ENCODE measurements at places on chromosomes 2 and 18.

DNA sequence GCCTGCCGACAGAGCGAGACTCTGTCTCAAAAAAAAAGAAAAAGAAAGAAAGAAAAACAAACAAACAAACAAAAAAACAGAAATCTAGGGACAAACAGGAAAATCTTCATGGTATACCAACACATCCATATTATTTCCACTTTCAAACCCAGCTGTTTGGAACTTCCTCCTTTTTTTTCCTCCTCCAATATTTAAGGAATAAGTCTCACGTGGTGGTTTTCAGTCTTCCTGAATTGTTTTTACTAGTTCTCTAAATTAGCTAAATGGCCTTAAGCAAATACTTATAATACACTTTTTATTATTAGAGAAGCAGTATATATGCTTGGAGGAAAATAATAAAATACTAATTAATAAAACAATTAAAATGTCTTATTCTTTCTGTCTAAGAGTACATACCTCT is 48.7 kb upstream of the GLS start:
- no peak overlapping the region for H3K4me3 ChIP-seq
- H3K27me3 ChIP-seq = no peaks in the 10 kb centered on the region
- H3K27ac ChIP-seq = no peak overlapping the region
- H3K36me3 ChIP-seq = no peaks in the 10 kb centered on the region
- DNase-seq = no peak
- H3K4me1 ChIP-seq = no peaks in the 10 kb centered on the region

- H3K27me3 ChIP-seq = no peaks in the 10 kb centered on the region
- peak overlapping the region; percentile 92 for H3K27ac ChIP-seq
- no peaks in the 10 kb centered on the region for H3K36me3 ChIP-seq
- peak; percentile 89 for DNase-seq
Measured at GRCh38 chr2:33134086-33134771, 187.5 kb downstream of the LTBP1 start.

GRCh38 chr2:163687217-163687616 is 48.6 kb downstream of the FIGN start:
- H3K4me1 ChIP-seq = peaks cover 36% of the 10 kb centered on the region
- H3K4me3 ChIP-seq = no peak overlapping the region
- no peak overlapping the region for H3K27ac ChIP-seq
- no peaks in the 10 kb centered on the region for H3K36me3 ChIP-seq
- DNase-seq = no peak

DNA sequence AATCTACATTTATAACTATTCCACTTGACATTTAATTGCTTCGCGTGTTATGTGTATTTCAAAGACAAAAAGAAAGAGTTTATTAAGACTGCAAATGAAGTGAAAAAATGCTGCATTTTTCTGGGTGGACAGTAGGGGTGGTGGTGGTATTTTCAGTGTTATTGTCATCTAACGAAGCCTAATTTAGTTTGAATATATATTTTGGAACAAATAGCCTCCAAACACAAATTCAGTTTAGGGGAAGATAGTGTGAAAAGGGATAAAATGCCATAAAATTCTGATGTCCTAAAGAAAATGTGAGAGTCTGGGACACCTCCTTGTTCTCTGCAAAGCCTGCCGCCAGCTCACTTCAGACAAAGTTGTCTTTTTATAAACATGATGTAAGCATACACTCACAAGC is 425.1 kb downstream of the NRXN1 start:
- DNase-seq = no peak
- H3K36me3 ChIP-seq = no peaks in the 10 kb centered on the region
- H3K27me3 ChIP-seq = no peaks in the 10 kb centered on the region
- H3K4me3 ChIP-seq = no peak overlapping the region
- H3K27ac ChIP-seq = no peak overlapping the region

DNA sequence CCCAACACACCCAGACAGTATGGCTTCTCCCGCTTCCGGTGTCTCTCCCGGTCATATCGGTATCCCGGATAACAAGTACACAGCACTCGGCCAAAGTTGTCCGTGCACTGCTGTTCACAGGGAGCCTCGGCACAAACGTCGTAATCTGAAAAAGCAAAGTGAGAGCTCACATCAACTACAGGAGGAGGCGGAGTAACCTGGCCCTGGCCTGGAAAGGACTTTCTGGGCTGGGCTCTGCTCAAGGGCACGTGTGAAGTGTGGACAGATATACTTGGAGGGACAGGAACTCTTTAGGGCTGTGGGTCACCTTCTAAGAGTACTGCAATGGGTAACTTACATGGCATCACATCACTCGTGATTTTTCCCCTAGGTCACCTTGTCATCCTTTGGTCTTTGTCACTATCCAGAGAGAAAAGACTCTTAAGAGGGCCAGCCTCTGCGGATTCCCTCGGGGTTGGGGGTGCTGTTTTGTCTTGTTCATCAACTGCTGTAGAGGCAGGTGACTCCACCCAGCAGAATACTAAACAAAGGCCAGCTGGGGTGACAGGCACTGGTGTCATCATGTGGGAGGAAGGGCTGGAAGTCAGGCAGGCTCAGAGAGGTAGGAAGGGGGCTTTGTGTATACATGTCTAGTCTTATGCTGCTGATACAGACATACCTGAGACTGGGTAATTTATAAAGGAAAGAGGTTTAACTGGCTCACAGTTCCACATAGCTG is 110.6 kb upstream of the LMAN1 start:
- H3K4me3 ChIP-seq = no peak overlapping the region
- peaks cover 11% of the 10 kb centered on the region for H3K4me1 ChIP-seq
- no peaks in the 10 kb centered on the region for H3K36me3 ChIP-seq

- H3K27ac ChIP-seq = no peak overlapping the region
- DNase-seq = no peak
- H3K36me3 ChIP-seq = no peaks in the 10 kb centered on the region
- no peaks in the 10 kb centered on the region for H3K27me3 ChIP-seq
- H3K4me1 ChIP-seq = no peaks in the 10 kb centered on the region
Measured at GRCh38 chr18:35409911-35410310, 32.8 kb upstream of the ZNF396 start.

GRCh38 chr2:62505109-62505749 is 766 bp downstream of the TMEM17 start:
- H3K4me3 ChIP-seq = peak overlapping the region; percentile 70
- H3K27me3 ChIP-seq = no peaks in the 10 kb centered on the region
- no peak for DNase-seq
- no peaks in the 10 kb centered on the region for H3K36me3 ChIP-seq
- H3K4me1 ChIP-seq = peaks cover 11% of the 10 kb centered on the region

DNA sequence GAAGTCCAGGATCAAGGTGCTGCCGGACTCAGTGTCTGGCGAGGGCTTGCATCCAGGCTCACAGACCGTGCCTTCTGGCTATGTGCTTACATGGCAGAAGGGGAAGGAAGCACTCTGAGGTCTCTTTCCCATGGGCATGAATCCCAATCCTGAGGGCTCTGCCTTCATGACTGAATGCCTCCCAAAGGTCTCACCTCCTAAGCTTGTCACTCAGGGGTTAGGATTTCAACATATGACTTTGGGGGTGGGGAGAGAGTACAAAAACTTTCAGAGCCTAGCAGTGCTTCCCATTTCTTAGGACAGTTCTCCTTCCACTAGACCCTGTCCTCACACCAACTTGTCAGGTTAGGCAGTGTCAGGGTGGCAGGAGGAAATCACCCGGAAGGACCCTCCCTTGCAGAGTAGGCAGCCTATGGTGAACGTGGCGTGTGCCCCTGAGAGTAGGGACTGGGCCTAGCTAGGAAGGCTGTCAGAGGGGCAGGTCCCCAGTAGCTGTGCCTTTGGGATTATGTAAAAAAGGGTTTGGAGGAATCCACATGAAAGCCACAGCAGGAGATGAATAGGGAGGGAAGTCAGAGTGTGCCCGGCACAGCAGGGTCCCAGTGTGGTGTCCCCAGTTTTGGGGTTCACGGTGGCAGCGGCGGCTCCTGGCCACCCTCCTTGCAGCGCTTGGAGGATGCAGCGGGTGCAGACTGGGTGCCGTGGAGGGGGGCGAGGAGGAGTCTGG is 233.3 kb downstream of the LDLRAD4 start:
- H3K4me1 ChIP-seq = no peaks in the 10 kb centered on the region
- no peaks in the 10 kb centered on the region for H3K36me3 ChIP-seq
- H3K27ac ChIP-seq = peak overlapping the region; percentile 73
- no peaks in the 10 kb centered on the region for H3K27me3 ChIP-seq
- DNase-seq = no peak

DNA sequence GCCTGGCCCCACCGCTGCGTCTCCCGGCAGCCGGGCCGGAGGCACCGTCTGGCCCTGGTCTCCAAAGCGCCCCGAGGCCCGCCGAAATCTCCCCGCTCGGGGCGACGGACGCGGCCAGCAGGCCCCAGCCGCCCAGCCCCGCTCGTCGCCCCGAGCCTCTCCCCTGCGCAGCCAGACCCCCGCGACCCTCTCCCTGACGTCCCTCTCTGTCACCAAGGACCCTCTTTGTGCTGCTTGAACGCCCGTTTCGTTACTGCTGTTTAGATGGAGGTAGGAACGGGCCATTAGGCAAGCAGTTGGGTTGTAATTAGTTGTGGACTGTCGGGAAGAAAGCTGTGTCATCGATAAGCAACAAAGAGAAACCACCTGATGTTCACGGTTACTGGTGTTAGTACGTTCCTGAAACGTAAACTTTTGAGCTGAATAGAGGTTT is 686 bp downstream of the UBXN4 start:
- peak overlapping the region; percentile 95 for H3K4me3 ChIP-seq
- H3K4me1 ChIP-seq = peaks cover 27% of the 10 kb centered on the region
- no peaks in the 10 kb centered on the region for H3K36me3 ChIP-seq
- peak overlapping the region; percentile 99 for H3K27ac ChIP-seq
- DNase-seq = no peak

GRCh38 chr2:110674620-110675555 is 3.0 kb downstream of the BUB1 start:
- no peak for DNase-seq
- H3K27me3 ChIP-seq = no peaks in the 10 kb centered on the region
- H3K27ac ChIP-seq = peak overlapping the region; percentile 50
- H3K36me3 ChIP-seq = no peaks in the 10 kb centered on the region
- no peaks in the 10 kb centered on the region for H3K4me1 ChIP-seq

GRCh38 chr2:164781394-164781793 is 60.2 kb downstream of the COBLL1 start:
- H3K36me3 ChIP-seq = no peaks in the 10 kb centered on the region
- H3K4me1 ChIP-seq = peaks cover 77% of the 10 kb centered on the region
- H3K27me3 ChIP-seq = no peaks in the 10 kb centered on the region
- no peak overlapping the region for H3K4me3 ChIP-seq

DNA sequence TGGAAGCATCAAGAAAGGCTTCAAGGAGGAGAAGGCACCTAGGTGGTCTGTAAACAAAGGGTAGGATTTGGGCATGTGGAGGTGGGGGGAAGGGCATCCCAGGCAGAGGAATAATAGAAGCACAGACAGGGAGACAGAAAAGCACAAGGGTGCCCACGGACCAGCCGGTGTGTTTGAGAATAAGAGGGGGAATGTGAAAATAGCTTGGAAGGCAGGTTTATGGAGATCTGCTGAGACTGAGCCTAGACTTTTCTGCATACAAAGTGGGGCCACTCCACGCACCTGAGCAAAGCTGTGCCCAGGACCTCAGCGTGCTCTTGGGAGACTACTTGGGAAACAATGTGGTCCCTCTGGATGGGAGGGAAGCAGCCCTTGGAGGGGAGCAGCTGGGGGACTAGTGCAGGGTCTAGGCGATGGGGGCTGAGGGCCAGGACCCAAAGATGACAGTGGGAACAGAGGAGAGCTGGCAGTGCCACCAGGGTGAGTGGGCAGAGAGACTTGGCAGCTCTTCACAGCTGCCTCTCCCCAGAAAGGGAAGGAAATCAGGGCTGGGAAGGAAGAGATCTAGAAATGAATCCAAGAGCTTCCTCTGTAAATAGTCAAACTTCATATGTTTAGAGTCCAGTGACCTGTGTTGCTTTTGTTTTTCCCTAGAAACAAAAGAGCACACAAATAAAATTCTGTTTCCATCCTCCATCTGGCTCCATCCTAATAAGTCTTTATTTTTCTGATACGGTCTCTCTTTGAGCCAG is 110.7 kb upstream of the SMAD7 start:
- H3K36me3 ChIP-seq = no peaks in the 10 kb centered on the region
- H3K4me3 ChIP-seq = no peak overlapping the region
- DNase-seq = no peak
- no peaks in the 10 kb centered on the region for H3K27me3 ChIP-seq

- H3K4me1 ChIP-seq = no peaks in the 10 kb centered on the region
- peak overlapping the region; percentile 68 for H3K27ac ChIP-seq
- DNase-seq = no peak
- no peak overlapping the region for H3K4me3 ChIP-seq
Measured at GRCh38 chr2:1651121-1652033, 92.9 kb downstream of the PXDN start.

DNA sequence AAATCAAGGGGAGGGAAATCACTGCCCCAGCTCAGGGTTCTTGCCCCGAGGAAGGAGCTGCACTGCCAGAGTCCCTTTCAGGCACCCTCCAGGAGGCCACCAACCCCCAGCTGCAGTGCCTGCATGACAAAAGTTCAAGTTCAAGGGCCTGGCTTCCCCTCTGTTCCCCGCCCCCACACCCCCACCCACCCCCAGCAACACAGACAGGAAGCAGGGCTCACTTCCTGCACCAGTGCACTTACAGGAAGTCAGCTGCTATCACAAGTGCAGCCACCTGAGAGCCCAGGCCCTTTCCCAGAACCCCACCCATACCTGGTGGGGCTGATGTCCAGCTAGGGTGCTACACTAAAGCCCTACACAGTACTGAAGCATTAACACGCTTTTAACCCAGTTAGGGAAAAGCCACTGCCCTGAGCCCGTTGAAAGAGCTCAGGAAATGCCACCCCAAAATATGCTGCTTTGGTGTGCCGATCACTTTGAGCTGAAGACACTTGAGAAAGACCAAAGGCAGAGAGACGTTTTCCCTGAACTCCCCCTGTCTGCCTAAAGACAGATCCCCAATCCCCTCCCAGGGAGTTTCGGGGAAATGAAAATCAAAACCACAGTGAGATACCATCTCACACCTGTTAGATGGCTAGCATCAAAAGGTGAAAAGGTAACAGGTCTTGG is 109.9 kb upstream of the CAB39 start:
- DNase-seq = no peak
- H3K36me3 ChIP-seq = no peaks in the 10 kb centered on the region
- H3K27ac ChIP-seq = no peak overlapping the region

- H3K27me3 ChIP-seq = no peaks in the 10 kb centered on the region
- H3K27ac ChIP-seq = no peak overlapping the region
- H3K4me3 ChIP-seq = no peak overlapping the region
- no peaks in the 10 kb centered on the region for H3K36me3 ChIP-seq
Measured at GRCh38 chr18:41732356-41732755, 222.7 kb upstream of the PIK3C3 start.

DNA sequence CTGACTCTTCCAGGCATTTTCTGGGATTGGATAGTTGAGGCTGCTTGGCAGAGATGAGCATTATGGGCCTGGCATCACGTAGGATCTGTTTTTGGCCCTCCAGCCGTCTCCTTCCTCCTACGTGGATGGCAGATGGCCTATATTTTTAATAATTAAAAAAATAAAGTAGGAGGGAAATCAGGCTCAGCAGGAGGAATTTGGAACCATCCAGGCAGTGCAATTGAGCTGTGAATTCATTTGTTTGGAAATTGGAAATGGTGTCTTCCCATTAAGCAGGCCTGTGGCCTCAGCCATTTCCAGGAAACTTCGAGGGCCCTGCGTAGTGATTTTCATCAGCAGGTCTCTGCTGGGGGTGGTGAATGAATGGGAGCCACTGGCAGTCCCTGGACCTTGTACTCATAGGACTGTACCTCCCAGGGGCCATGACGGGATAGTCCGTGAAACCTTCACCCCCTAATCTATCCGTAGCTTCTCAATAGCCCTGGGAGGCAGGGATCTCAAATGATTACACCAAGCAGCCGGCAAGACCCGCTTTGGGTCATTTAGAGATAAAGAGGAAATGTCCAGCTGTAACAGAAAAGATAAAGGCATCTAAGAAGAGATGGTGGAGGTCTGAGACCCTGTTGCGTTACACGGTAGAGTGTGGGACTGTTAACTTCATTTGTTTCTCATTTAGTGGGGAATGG is 73.1 kb upstream of the TNP1 start:
- H3K27me3 ChIP-seq = no peaks in the 10 kb centered on the region
- no peak overlapping the region for H3K27ac ChIP-seq
- no peak for DNase-seq
- no peaks in the 10 kb centered on the region for H3K36me3 ChIP-seq

Data from right atrium auricular region (tissue), 2 donors.